ENCODE measurements at places on chromosomes 16 and 17. TPM values are rescaled to one million over a fixed set of nuclear protein-coding genes. Genes with fewer than 3 reads are reported as not detected.

The MT3 gene
- 0.64 TPM for total RNA-seq

The MYH1 gene
- not detected for total RNA-seq

- no peak for DNase-seq
These were observed 882 bp upstream of the ATP6V0C start for GRCh38 chr16:2512735-2513404.

- no peak for DNase-seq
These were observed 502.7 kb upstream of the HSBP1 start for GRCh38 chr16:83305092-83305491.

GRCh38 chr16:61887903-61888302 is 148.3 kb downstream of the CDH8 start:
- DNase-seq, result no peak

All from activated naive CD4-positive, alpha-beta T cell treated with anti-CD3 and anti-CD28 coated beads for 36 hours (primary cell).